KBM-7 (cell line): ENCODE measurements at places on chromosomes 6 and 20.

DNA sequence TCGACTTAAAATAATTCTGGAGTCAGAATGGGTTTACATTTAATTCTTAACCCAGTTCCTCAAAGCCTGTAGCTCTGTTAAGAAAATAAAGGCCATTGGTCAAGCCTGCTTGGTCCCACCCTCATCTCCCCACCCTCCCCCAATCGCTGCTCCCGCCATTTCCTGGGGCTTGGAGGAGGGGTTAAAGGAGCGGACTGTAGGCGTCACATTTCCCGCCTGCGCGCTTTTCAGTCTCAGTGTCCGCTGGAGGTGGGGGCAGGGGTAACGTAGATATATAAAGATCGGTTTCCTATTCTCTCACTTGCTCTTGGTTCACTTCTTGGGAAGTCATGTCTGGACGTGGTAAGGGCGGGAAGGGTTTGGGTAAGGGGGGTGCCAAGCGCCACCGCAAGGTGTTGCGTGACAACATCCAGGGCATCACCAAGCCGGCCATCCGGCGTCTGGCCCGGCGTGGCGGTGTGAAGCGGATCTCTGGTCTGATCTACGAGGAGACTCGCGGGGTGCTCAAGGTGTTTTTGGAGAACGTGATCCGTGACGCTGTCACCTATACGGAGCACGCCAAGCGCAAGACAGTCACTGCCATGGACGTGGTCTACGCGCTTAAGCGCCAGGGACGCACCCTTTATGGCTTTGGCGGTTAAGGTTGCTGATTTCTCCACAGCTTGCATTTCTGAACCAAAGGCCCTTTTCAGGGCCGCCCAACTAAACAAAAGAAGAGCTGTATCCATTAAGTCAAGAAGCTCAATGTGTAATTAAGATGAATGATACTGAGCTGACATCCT lies 58.9 kb downstream of the TRIM38 start:
- DNase-seq = peak; percentile 96

- no peak for DNase-seq
These were observed 637 bp downstream of the UBR2 start for GRCh38 chr6:42564506-42564825.

DNA sequence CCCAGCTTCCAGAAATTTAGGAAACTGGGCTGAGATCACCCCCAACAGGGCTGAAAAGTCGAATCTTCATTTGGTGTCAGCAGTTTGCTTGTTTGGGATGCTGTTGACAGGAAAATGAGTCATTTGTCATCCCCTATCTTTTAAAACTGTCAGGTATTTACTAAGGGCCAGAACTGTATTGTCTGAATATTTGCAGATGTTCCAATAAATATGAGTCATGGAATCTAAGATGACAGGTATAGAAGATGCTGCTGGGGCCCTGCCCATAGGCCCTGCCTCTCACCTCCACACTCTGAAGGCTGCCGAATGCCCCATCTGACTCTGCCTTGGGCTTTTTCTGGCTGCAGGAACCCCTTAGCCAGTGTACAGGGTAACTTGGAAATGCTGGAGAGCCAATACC lies 3.9 kb downstream of the ETV7 start:
- no peak for DNase-seq

- no peak for DNase-seq
These were observed 26.8 kb upstream of the NRSN1 start for GRCh38 chr6:24099181-24099580.

GRCh38 chr20:905396-905961 lies 10.7 kb downstream of the ANGPT4 start:
- peak; percentile 78 for DNase-seq

- no peak for DNase-seq
These were observed 101.8 kb upstream of the PREP start for GRCh38 chr6:105504706-105505105.

GRCh38 chr6:56314683-56315523 lies 67.5 kb upstream of the COL21A1 start:
- DNase-seq = peak; percentile 61

DNA sequence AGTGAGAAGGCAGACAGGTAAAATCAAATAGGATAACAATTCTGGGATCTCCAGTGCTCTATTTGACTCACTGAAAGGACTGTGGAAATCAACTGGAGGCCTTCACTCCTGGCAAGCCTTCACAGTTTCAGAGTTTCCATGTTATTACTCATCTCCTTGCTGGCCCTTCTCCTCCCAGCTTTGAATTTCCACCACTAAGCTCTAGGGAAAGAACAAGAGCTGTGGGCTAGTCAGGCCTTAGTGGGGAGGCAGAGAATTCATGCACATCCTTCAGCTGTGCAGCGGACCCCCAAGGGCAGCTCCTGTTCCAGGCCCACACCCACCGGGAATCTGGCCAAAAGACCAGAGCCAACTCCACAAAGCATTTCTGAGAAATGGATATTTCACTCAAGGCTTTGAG lies 26.0 kb downstream of the MYLIP start:
- DNase-seq = no peak

DNA sequence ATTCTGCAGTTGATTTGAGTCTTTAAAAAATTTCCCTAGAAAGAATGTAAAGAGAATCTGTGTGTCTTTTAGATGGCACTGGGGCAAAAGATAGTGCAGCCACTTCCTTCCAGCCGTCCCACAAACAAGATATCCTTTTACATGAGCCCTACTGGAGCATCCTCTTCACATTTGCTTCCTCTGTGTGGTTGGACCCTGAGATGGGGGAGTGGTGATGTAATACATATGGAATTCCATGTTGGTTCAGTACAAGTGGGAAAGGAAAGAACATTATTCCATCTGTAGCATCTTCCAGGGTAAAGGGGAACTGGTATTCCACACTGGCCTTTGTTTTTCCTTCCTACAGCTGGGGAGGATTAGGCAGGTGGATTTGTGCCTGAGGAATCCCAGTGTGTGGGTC lies 78.9 kb upstream of the ISM1 start:
- no peak for DNase-seq

- DNase-seq = peak; percentile 72
These were observed 1066.8 kb upstream of the CITED2 start for GRCh38 chr6:140441256-140441655.

DNA sequence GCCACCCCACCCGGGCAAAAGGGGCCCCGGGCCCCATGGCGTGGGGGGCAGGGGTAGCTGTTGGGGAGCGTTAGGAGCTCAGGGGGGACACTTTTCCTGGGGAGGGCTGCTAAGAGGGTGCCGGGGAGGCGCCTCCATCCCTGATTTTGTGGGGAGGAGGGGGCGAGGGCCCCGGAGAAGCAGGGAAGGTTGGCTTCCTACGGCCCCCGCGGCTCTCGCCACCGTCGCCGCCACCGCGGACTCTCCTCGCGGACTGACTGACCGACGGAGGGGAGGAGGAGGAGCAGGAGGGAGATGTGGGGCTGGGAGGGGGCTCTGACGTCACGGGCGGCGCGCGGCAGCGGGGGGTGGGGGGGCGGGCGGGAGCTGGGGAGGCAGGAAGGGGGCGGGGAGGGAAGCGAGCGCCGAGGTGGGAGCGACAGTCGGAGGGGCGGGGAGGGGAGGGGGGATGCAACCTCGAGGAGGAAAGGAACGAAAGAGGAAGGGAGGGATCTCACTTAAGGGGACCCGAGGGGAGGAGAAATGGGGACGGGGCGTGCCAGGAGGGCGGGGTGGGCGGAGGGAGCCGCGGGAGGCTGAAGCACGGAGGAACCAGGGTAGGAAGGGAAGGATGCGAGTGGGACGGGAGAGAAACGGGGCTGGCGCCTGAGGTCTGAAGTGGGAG lies 5.1 kb downstream of the GABBR1 start:
- DNase-seq = no peak

DNA sequence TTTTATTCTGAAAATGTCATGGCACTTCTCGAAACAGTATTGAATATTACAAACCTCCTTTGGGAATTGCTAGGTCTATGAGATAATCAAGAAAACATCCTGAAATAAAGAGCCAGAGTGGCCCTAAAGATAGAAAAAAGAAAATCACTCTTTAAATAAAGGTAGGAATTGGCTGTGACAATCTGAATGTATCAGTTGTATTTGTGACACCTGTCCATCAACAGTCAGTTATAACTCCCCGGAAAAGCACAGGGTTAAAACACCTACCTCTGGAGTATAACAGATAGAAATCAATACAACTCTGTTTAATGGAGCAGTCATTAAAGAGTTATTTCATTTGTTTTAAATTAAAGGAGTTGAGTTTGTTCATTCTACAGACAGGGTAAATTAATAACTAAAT lies 21.2 kb downstream of the RNF24 start:
- no peak for DNase-seq

DNA sequence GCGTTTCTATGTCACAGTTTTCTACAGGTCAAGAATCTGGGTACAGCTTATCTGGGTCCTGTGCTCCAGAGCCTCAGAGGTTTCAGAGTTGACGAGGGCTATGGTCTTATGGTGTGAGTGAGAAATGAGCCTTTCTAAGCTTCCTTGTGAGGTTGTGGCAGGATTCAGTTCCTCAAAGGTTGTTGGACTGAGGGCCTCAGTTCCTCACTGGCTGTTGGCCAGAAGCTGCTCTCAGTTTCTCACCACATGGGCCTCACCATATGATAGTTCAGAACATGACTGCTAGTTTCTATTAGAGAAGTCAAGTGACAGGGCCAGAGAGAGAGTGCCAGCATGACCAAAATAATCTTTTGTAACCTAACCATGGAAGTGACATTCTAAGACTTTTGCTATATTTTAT lies 96.1 kb downstream of the NUS1 start:
- no peak for DNase-seq

DNA sequence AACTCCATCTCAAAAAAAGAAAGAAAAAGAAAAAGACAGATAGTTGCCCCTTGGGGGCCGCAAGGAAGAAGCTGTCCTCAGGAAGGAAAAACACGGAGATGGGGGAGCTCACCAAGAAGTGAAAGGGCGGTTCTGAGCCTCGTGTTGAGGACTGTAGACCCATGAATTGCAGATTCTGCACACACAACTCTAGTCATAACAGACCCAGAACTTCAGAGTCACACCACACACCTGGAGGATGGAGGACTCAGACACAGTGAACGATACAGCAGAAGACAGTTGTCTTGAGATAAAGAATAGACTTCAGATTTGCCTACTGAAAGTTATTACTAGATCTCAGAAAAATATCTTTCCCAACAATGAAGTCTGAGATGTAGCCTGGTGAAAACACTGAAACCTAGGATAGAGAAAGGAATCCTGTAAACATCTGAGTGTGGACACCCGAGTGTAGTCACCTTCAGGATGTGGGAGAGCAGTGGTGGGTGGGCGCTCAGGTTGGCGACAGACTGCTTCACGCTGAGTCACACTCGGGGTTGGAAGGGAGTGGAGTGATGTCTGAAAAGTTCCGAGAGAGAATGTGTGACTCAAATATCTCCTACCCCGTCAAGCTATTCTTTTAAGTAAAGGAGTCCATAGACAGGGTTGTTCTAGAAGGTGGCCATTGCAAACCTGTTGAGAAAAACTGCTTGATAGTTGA lies 88.1 kb downstream of the MAP3K4 start:
- DNase-seq = no peak

GRCh38 chr6:1348675-1349074 lies 36.8 kb downstream of the FOXQ1 start:
- no peak for DNase-seq

GRCh38 chr6:52741872-52742271 lies 21.4 kb downstream of the GSTA2 start:
- no peak for DNase-seq

DNA sequence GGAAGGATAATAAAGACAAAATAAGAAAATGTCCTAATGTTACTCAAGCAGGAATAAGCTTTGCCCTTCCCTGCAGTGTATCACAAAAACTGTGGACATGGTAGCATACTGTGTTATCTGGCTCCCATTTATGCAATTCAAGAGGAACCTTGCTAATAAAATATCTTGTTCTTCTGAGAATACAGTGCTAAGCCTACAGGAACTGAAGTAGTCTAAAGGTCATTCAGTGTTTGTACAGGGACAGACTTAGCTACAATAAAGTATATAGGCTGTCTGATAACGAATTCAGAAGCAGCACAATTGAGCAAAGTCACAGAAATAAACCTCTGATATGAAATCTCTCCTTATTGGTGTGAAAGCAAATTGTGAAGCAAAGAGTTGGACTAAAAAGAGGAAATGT lies 59.6 kb upstream of the SDHAF4 start:
- DNase-seq = no peak

DNA sequence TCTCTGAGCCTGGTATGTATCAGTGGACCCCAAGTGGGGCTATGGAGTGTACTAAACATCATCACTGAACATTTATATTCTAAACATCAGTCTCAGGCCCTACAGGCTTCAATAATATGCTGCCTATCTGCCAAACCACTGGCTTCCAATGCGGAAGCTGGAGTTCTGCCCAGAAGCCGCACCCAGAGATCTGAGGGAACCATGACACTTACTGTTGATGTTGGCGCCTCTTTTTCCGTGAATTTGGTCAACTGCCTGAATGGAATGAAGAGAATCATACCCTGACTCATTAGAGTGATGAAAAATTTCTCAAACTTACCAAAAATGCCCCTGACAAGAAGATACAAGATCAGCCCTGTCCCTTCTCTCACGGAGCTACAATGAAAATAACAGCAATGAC lies 66.2 kb downstream of the SLC22A23 start:
- DNase-seq = no peak

- no peak for DNase-seq
These were observed 290.9 kb upstream of the RNF217 start for GRCh38 chr6:124671324-124671723.

DNA sequence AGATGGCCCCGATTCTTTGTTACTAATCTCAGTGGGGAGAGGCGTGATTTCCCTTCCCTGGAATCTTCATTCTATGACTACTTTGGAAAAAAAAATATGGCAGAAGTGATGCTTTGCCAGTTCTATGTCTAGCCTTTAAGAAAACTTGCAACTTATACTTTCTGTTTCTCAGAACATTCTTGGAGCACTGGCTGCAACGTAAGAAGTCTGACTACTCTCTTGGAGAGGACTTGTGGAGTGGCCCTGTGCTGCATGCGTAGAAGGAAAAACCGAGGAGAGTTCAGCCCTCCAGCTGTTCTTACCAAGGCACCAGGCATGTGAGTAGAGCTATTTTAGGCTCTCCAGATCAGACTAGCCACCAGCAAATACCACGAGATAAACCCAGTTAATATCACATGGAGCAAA lies 77.6 kb upstream of the STXBP5 start:
- DNase-seq = no peak

- no peak for DNase-seq
These were observed 19.8 kb upstream of the MYLIP start for GRCh38 chr6:16108921-16109658.

DNA sequence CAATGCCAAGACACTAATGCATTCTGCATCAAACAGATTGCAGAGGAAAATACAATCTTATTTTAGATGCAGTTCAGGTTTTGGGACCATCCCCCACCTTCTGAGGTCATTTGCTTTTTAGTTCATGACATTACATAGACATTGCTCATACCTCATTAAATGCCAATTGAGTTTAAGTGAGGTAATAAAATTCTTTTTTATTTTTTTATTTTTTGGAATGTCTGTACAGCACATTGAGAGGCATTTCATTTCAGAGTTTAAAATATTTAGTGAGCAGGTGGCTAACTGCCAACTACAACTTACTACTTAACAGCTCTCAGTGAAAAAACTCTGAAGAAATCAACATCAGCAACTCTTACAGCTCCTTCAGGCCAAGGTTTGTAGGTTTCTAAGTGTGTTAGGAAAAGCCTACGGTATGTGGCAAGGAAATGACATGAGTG lies 482.2 kb upstream of the RNF217 start:
- DNase-seq = no peak

GRCh38 chr6:47241742-47242482 lies 67.8 kb downstream of the TNFRSF21 start:
- DNase-seq = no peak

- no peak for DNase-seq
These were observed 52.5 kb upstream of the E2F3 start for GRCh38 chr6:20349225-20349624.

- DNase-seq = no peak
These were observed 251.5 kb downstream of the TSHZ2 start for GRCh38 chr20:53223626-53224172.
